ENCODE measurements at places on chromosomes 1 and 21.

DNA sequence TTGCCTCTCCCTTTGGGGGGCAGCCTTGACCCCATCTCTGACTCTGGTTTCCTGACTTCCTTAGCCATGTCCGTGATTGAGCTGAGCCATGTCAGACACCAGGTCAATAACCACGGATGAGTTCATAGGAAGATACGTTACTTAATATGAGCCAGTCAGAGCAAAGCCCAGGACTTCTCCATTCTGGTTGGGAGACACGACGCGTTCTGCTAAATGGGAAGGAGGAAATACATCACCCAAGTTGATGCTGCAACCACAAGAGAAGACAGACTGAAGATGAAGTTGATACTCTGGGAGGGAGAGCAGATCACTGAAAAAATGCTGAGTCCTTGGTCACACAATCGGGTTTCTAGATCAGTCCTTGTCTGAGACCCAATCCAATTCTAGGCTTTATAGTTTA is 90.9 kb downstream of the MATN1 start:
- DNase-seq: no peak

DNA sequence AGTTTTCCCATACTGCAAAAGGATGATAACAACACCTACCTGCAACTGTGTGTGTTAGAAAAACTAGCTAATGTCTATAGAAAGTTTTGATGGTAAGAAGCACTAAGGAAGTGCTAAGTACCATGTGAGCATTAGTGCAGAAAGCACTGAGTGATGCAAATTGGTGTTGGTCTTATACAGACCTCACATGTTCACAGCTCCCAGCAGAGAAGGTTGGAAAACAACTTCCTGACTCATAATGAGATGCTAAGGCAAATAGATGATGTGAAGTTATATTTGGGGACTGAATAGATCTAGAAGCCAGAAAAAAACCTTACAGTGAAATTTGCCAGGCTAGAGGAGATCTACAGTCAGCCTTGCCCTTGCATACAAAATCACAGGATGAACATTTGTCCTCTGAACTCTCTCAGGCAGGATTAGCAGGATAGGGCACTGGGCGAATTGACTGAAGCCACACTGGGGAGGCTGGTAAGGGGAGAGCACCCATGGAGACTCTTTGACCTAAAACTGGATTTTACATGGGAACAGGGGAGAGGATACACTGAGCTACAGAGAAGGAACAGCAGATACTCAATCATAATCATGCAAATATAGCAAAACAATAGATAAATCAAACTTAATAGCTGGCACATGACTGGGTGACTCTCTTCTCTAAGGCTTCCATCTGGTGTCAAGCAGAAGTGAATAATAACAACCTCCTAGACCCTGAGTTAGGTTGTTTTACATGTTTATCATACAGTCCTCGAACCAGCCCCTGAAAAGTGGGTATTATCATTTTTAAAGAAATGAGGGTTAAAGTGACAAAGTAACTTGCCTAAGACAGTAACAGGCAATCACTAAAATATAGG is 61.3 kb downstream of the ASTN1 start:
- no peak for DNase-seq

- no peak for DNase-seq
Observed at GRCh38 chr21:45534636-45535331, 7.5 kb downstream of the SLC19A1 start.

DNA sequence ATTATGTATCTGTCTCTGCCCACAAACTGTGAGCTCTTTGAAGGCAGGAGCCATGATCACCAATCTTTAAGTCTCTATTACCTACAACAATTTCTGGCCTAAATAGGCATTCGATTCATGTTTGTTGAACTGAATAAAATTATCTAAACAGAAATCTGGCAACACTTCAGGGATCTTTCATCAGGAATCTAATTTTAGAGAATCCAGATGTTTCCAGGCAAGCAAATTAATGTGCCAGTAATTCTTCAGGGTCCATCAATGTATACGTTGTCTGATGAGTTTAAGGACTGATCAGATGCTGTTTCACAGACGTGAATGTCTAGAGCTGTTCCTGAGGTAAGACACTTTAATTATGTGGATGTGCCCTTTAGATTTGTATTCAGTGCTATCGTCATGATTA is 524.4 kb downstream of the PTPRC start:
- DNase-seq: no peak

DNA sequence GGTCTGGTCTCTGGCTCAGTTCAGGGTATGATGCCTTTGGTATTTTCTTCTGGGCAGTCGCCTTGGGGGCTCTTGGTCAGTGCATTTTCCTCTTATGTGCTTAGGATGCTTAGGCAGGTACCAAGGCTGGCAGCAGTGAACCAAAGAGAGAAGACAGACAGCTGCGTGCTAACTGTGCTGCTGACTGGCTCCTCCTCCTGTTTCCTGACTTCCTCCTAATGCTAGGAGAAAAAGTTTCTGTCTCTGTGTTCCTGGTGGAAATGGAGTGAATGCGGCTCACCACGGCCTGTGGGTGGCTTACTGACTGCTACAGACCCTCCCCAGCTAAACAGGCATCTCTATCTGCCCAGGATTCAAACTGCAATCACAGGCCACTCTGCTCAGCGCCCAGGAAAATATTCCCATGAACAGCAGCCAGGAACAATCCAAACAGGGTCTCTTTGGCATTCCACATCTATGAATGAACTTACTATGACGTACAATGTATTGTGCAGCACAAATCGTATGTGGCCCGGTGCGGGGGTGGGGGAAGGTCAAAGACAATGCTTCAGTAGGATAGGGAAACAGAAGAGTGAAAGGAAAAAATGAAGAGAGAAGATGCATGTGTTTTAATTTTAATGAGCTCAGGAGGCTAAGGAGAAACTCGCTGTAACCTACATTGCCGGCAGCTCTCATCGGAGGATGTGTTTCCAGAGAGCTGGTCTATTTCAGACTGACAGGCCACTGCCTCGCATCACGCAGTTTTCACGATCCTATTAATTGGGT is 2.8 kb downstream of the ABCG1 start:
- no peak for DNase-seq

- no peak for DNase-seq
Observed at GRCh38 chr21:16767201-16767600, 745.6 kb upstream of the CXADR start.

GRCh38 chr1:222375701-222376100 is 172.2 kb downstream of the HHIPL2 start:
- no peak for DNase-seq

DNA sequence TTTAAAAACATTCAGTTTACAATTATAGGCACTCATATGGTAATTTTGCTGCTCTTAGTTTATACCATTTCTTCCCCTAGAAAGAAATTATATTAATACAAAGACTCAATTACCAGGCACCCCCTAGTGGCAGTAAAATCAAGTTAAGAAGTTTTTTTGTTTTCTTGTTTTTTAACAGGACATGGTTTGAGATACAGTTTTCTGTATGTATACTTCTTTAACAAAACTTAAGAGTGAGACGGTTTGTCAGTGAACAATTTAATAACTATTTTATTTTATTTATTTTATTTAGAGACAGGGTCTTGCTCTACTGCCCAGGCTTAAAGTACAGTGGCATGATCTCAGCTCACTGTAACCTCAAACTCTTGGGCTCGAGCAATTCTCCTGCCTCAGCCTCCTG is 224.6 kb downstream of the FAF1 start:
- no peak for DNase-seq

GRCh38 chr1:107637101-107637500 is 327.9 kb downstream of the VAV3 start:
- DNase-seq: no peak

GRCh38 chr1:239831577-239832355 is 259.9 kb upstream of the FMN2 start:
- DNase-seq: no peak

GRCh38 chr1:224328644-224329043 is 1.3 kb downstream of the NVL start:
- no peak for DNase-seq

- no peak for DNase-seq
Observed at GRCh38 chr1:77283701-77284425, 2.0 kb downstream of the AK5 start.

GRCh38 chr1:115676498-115677181 is 34.9 kb downstream of the VANGL1 start:
- no peak for DNase-seq

GRCh38 chr1:106344494-106344893 is 712.0 kb upstream of the PRMT6 start:
- no peak for DNase-seq

Data from CD4-positive, alpha-beta T cell treated with Interleukin-15 for 4 hours (primary cell).